ENCODE measurements at places on chromosomes 12 and 14.
A peak's percentile ranks its signal among the peaks of the same experiment; 100 is the strongest.

DNA sequence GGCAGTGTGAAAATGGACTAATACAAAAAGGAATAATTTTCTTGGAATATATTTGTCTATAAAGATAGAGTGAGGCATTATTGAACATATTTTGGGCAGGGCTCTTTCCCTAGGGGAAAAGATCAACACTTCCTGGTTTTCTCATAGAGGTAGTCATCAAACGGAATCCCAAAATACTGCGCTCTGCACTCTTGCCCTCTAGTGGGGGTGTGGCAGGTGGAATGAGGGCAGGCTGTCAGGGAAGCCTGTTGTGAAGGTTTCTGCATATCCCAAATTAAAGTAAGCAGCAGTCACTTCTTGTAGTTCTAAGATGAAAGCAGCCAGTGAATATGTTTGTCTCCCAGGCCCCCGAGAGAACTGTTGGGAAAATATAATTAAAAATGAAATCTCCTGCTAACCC is 666.8 kb upstream of the TMEM132C start:
- no peak for DNase-seq

GRCh38 chr14:36264595-36264994 is 55.8 kb downstream of the MBIP start:
- no peak for DNase-seq

GRCh38 chr12:54405106-54405505 is 14.0 kb downstream of the ITGA5 start:
- no peak for DNase-seq

GRCh38 chr12:105945880-105946279 is 192.9 kb downstream of the NUAK1 start:
- DNase-seq, result no peak

DNA sequence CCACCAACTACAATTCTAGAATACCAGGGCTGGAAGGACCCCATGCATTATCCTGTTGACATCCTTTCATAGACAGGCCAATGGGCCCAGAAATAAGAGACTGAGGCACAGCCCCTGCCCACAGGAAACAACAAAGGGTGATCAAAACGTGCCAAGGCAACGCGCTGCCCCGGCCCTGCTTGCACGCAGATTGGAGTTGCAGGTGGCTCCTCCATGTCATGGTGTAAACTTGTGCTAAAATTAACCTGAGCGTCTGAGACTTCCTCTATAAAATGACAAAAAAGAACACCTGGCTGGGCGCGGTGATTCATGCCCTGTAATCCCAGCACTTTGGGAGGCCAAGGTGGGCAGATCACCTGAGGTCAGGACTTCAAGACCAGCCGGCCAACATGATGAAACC is 30.1 kb downstream of the SPRING1 start:
- no peak for DNase-seq

GRCh38 chr12:3578557-3578956 is 87.6 kb downstream of the PRMT8 start:
- no peak for DNase-seq

GRCh38 chr14:52711666-52712065 is 4.7 kb downstream of the PSMC6 start:
- DNase-seq, result peak; percentile 36

- peak; percentile 44 for DNase-seq
These were observed 827.6 kb downstream of the NRXN3 start for GRCh38 chr14:78997811-78998210.

DNA sequence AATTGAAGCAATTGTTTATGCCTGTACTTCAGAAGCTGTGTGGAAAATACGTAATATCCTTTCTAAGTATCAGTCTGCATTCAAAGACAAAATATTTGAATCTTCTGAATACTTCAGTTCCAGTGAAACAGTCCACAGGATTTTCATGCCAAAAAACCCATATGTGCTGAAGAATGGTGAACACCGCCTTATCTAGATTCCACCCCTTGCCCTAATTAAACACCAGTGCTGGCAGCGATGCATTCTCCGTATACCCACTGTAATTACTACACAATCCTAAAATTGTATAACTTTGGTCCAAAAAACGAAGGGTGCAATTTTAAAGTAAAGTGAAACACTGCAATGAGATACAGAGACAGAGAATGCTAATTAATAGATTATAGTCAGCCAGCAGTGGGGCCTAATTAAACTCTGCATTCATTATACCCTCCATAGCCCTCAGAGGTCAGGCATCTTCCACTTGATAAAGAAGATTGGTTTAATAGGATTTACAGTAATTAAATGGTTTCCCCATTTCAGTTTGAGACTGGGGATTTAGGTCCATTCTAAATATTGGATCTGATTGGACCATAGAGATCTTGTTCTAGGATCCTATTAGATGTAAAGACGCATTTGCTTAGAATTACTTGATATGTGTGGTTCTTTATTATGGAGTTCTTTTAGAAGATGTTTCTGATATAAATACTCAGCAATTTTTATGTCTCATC is 43.9 kb downstream of the ERC1 start:
- no peak for DNase-seq

DNA sequence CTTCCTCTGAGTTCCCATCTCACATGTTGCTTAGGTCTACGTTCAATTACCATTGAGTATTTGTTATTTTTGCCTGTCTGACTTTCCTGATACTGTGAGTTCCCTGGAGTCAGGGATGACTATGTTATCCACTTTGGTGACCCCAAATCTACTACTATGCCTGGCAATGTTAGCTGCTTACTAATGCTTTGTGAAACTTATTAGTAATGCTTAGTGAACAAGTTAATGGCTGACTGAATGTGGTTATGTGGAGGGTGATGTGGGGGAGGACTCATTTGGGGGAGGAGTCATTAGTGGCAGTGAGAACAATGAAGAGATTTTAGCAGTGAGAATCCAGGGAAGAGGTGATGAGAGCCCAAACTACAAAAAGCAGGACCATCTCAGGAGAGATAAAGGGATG is 121.6 kb downstream of the KTN1 start:
- DNase-seq, result no peak

- peak; percentile 70 for DNase-seq
These were observed 130.3 kb upstream of the EGLN3 start for GRCh38 chr14:34081101-34081575.

GRCh38 chr12:40068416-40068815 is 37.5 kb downstream of the SLC2A13 start:
- DNase-seq, result no peak

DNA sequence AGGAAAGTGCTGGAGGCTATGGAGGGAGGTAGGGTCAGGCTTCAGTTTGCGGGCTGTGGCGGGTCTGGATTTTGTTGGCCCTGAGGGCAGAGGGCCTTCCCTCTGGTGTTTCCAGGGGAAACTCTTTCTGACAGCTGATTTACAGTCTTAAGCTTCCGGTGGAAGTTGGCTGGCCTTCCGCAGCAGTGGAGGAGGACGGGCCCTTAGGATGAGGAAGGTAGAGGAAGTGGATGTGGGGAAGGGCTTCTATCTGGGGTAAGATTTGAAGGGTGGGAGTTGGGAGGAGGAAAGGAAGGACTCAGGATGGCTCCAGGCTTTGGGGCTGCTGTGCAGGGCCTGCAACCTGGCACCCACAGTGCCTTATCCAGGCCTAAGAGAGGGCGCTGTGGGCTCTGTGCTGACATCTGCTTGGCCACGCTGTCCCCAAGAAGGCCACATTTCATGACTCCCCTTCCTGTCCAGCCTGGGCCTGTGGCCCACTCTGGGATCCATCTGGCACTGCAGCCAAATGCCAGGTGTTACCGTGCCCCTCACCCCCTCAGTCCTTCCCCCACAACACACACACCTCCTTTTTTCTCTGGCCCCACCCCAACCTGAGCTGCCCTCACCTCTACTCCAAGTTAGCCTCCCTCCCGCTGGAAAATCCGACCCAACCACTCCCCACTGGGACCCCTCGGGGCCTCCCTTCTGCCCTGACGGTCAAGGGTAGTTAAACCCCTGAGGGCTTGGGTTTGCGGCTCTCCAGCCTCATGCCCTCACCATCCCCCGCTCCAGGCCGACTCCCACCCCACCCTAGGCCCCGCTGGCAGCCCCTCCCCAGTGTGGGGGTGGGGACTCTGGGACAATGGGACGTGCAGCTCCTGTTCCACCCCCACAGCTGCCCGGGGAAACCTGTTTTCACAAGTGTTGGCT is 7.7 kb upstream of the PPP1R13B start:
- no peak for DNase-seq

DNA sequence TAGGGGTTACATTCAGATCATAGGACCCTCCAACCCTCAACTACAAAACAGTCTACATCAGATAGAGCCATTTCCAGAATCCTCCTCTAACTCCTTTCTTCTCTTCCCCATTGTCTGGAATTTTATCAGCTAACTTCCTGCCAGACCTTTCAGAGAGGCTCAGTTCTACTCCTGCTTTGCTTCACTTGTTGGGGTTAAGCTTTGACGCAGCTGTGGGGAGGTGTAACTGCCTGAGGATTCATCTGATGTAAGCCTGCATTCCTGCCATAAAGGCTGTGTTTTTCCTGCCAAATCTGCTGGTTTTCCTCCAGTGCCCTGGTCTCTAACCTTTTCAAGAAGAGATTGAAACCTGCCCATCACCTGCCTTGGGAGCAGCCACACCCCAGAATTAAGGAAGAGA is 16.9 kb downstream of the DHRS2 start:
- no peak for DNase-seq

DNA sequence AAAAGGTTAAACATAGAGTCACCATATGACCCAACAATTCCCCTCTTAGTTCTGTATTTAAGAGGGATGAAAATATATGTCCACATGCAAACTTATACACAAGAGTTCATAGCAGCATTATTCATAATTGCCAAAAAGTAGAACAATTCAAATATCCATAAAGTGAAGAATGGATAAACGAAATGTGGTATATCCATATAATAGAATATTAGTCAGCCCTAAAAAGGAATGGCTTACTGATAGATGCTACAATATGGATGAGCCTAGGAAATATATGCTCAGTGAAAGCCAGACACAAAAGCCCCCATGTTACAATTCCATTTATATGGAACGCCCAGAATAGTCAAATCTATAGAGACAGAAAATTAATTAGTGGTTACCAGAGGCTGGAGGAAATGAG is 44.1 kb upstream of the RIN3 start:
- no peak for DNase-seq

GRCh38 chr12:89247967-89248366 is 104.3 kb downstream of the DUSP6 start:
- no peak for DNase-seq

DNA sequence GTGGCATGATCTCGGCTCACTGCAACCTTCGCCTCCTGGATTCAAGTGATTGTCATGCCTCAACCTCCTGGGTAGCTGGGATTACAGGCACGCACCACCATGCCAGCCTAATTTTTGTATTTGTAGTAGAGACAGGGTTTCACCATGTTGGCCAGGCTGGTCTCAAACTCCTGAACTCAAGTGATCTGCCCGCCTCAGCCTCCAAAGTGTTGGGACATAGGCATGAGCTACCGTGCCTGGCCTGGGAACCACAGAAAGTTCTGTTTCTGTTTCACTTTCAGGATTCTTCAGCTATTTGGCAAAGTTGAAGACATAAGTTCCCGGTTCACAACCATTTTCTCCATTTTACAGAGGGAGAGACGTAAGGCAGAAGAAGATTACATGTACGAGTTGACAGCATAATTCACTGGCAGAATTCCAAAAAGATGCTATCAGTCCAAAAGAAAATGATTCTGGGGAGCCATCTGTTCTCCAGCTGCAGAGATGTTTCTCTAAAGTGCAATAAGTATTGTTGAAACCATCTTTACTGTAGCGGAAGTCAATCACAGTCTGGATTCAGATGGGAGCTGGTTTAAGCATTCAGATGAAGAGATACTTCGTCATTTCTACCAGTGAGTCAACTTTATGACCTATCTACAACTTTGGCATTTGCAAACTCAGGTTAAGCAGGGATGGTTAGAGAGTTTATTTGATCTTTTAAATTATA is 8.1 kb upstream of the RNF34 start:
- DNase-seq, result peak; percentile 15

DNA sequence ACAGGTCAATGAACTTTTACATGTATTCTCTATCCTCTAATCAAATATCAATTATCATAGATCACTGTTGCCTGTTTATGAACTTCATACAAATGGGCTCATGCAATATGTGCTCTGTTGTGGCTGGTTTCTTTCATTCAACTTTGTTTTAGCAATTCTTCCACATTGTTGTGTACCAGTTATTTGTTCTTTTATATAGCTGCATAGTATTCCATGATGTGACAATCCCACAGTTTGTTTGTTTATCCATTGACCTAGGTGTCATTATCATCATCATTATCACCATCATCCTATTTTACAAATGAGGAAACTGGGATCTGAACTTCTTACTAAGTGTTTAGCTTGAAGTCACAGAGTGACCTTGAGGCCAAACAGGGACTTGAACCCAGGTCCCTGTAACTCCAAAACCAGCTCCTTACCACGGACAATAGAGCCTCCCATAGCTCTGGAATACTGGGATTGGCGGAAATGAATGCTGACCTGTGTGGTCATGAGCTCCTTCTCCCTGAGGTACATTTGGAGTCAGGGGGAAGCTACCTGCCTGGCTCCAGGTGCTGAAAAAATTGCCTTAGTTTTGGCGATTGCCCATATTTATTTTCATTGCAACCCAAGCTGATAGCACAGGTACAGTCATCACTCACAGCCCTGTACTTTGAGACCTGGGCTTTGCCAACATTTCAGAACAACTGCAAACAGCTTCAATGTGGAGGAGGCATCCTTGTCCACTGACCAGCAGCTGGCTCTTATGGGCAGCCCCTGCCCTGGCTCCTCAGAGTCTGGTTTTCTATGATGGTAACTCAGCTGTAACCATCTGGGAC is 9.2 kb downstream of the ZFP36L1 start:
- no peak for DNase-seq
